CD4-positive, alpha-beta T cell treated with Interleukin-12 subunit alpha and Interleukin-12 subunit beta, for 1 hour (primary cell): ENCODE measurements at places on chromosomes 1 and 21.
A peak's percentile ranks its signal among the peaks of the same experiment; 100 is the strongest.

DNA sequence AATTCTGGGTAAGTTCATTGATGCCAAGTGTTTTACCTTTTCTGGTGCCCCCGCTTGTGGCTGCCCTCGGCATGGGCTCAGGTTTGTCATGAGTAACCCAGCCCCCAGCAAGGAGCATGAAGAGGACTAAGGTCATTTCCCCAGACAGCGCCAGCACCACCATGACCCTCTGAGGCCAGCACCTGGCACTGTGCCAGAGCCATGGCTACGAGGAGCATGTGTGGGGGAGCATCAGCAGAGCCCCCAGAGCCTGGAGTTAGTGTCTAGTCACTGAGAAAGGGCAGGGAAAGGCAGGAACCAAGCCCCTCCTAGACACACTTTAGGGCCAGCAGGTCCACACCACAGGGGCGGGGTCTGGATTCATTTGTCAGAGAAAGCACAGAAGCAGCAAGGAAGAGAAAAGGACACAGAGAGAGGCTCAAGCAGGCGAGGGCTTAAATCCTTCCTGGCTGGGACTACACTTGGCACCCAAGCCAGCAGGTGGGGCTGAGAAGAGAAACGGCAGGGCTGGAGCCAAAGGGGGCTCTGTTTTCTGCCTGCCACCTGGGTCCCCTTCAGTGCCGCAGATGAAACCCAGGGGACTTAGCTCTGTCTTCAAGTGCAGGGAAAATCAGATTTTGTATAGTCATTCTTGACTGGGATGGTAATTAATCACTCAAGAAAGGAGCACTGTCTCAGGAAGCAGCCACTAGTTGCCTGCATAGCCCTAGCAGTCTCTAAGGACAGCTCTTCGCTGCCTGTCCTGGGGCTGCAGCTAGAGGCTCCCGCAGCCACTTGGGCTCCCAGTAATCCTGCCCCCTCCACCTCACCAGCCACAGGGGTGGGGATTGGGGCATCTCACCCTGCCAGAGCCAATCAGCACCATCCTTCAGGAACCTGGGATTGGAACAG, 79.6 kb upstream of the ZC3H12A start:
- no peak for DNase-seq

DNA sequence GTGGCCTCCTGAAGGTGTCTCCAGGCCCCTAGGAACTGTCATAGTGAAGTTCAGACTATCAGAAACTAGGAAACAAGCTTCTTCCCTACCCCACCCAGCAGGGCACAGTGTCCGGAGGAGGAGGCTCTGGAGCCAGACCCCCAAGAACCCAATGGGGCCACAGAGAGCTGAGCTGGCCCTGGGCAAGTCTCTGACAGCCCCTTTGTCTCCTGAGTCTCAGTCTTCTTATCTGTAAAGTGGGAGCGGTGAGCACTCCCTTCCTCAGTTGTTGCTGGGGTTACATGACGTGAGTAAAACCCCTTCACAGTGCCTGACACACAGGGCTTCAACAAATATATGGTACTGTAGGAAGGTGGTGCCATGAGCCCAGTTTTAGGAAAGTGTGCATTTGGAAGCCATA, 675.8 kb downstream of the MATN1 start:
- no peak for DNase-seq

DNA sequence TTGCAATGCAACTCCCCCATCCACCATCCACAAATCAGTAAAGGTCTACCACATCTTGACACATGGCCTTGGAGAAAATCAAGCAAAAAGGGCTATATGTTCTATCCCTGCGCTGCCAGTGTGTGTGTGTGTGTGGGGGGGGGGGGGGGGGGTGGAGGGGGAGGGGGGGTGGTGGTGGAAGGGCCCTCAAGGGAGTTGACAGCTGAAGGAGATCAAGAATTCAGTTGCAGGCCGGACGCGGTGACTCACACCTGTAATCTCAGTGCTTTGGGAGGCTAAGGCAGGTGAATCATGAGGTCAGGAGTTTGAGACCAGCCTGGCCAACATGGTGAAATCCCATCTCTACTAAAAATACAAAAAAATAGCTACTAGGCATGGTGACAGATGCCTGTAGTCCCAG, 37.6 kb upstream of the CLIC4 start:
- no peak for DNase-seq

GRCh38 chr1:38727684-38728584, 131.6 kb downstream of the RRAGC start:
- DNase-seq = no peak

DNA sequence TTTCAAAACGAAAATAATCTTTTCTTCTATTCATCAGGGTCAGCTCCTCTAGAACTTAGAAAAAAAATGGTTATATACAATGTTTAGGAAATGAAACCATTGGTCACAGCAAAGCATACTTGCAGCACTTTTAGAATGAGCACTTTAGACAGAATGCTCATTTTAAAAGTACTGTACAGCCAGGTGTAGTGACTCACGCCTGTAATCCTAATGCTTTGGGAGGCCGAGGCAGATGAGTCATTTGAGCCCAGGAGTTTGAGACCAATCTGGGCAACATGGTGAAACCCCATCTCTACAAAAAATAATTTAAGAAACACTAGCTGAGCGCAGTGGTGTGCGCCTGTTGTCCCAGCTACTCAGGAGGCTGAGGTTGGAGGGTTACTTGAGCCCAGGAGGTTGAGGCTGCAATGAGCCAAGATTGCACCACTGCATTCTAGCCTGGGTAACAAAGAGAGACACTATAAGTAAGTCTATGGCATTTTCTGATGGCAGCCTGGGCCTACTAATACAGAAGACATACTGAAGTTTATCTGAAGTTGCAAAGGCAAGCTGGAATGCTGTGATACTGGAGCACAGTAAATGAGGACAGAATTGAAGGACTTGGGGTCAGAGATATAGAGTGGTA, 48.9 kb upstream of the ZNF326 start:
- no peak for DNase-seq

GRCh38 chr1:33025180-33025569, 11.5 kb downstream of the AK2 start:
- no peak for DNase-seq

DNA sequence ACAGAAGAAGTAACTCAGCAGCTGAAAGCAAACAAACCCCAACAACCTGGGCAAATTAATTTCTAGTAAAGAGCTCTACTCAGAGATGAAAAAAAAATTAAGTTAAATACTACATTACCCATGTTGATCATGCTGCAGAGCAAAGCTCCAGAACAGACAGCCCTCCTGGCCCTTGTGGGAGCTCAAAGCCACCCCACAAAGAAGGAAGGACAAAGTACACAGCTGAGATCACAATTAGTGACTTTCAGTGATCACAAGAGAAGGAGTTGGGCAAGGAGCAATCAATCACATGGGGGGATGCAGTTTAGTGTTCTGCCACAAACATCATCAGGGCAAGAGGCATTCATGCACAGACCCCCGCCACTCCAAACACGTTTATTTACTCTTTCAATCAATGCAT, 114.2 kb downstream of the DAB1 start:
- no peak for DNase-seq

DNA sequence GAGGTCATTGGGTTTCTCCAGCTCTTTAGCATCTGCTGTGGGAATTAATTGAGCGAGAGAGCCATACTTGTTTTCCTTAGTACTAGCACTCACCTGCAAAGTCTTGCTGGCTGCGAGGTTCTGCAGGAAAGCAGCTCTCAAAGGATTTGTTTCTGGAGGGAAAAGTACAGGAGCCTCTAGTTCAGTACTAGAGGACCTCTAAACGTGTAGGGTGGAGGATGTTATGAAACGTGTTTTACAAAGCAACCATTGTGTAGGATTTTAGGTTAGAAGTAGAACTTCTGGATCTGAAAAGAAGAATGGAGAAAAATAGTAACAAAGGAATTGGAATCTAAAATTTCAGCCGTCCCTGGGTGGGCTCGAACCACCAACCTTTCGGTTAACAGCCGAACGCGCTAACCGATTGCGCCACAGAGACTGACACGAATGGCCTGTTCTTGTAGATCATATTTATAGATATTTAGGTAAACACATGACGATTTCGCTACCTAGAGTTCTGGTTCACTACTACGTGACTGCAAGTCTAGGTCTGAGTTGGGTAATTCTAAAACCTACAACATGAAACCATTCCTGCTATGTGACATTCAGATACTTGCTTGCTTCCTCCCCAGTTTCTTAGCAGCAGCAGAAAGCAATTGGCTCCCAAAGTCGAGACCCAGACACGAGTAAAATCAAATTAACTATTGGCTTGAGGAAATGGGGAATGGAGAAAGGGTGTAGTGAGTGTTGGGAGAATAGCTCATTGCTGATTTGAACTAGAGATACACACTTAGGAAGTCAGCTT, 60.2 kb upstream of the CFAP126 start:
- peak; percentile 36 for DNase-seq

GRCh38 chr1:147177611-147178380, 5.5 kb upstream of the PRKAB2 start:
- no peak for DNase-seq

- no peak for DNase-seq
Measured at GRCh38 chr1:206835186-206835585, 30.2 kb upstream of the IL20 start.

DNA sequence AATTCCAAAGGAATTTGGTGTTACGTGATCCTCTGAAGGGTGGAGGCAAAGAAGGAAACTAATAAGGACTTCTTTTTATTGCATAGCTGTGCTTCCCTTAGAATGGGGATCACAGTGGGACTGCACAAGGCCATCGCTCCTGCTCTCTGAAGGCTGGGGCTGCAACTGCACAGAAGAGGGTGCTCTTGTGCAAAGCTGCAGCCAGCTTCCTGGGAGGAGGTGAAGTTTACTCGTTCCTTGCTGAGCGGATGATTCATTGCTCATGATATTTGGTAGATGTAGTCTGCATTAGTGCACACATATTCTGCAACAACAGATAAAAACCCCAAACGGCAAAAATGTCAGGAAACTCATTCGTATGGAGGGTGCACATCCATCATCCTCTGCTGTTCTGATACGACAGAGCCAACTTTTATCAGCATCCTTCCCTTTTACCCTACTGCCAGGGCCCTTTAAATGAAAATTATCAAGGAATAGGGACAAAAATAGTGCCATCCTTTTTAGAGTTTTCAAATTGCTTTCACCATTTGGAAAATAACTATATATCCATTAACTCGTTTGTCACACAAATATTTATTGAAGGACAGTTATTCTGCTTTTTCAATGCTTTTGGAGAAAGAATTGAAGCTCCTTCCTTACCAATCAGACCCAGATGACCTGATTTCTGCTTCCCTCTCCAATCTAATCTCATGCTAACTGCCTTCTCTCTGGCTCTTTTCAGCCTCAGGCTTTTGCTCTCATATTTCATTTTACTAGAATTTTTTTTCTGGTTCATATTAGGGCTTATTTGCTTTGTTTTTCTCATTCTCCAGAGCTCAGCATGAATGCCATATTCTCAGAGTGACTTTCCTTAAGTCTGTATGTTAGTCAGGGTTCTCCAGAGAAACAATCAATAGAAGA, 263.6 kb downstream of the DUSP10 start:
- peak; percentile 54 for DNase-seq

DNA sequence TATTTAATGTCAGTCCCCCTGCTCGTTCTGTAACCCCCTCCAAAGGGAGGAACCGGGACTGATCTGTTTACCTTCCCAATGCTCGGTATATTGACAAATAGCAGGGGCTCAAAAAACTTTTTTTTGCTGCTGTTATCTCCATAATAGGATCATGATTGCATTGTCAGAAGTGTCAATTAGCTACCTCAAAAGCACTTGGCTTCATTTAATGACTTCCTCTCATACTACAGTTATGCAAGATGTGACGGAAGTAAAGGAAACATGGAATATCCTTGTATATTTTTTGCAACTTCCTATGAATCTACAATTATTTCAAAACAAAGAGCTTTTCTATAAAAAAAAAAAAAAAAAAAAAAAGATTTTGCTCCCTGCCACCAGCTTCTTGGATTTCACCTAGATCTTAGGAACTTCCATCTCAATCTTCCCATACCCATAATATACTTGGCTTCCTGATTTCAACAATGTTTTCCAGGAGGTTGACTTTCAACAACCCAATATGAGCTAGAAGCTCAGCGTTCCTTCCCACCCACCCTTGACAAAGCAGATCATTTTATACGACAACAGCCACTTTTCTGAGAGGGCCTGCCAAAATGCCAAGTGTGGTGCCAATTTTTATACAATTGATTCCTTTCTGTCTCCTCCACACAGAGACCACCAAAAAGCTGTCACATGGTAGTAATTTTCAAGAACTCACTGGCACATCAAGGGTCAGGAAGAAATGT, 71.7 kb downstream of the SETD4 start:
- no peak for DNase-seq

DNA sequence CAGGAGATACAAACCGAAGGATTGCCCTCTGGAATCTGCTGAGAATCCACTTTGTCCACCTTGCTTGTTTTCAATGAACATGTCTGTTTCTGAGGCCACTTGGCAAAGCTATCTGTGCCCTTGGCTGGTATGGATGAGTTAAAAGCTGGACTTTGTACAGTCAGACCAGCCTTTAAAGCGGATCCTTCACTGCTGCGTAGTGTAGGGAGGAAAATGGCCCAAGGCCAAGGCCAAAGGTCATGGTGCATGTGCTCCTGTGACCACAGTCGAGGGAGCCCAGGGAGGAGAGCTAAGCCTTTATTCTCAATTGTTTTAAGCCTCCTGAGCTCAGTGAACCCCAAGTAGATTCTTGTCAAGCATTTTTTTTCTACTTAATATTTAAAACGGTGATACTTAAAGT, 37.0 kb downstream of the KCNJ15 start:
- DNase-seq = no peak

GRCh38 chr21:35399706-35400105, 350.6 kb upstream of the RUNX1 start:
- no peak for DNase-seq
